ENCODE measurements at places on chromosomes 7 and 10.
A peak's percentile ranks its signal among the peaks of the same experiment; 100 is the strongest.

- no peak for DNase-seq
Observed at GRCh38 chr7:8363407-8364015, 69.9 kb upstream of the NXPH1 start.

- DNase-seq = peak; percentile 61
Observed at GRCh38 chr7:151426441-151426903, 13.5 kb downstream of the CRYGN start.

DNA sequence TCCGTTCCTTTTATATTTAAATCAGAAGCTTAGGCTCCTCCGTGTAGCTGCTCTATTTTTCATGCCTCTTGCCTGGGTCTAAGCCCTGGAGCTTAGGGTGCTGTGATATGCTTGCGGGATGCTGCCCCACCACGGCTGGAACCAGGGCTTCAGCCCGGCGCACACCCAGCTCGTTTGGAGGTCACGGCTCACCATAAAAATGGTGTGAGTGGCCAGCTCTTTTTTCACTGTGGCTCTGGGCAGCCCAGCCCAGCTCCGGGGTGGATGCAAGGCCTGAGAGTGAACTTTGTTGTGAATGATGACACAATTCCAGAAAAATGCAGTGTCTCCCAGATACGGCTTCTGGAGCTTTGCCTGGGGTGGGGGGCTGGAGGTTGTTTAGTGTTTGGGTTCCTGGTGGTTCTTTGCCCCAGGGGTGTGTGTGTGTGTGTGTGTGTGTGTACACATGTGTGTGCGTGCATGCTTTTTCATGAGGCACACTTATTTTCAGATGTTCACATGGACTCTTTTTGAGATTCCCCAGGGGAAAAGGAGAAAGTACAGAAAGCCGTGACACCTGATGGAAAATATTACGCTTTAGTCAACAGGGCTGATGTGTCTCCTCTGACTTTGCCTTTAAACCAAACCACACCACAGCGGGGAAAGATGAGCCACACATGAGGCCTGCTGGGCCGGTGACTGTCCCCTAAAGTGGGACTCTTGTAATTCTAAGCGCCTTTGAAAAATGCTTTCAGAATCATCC lies 46.2 kb downstream of the GRK5 start:
- peak; percentile 82 for DNase-seq

DNA sequence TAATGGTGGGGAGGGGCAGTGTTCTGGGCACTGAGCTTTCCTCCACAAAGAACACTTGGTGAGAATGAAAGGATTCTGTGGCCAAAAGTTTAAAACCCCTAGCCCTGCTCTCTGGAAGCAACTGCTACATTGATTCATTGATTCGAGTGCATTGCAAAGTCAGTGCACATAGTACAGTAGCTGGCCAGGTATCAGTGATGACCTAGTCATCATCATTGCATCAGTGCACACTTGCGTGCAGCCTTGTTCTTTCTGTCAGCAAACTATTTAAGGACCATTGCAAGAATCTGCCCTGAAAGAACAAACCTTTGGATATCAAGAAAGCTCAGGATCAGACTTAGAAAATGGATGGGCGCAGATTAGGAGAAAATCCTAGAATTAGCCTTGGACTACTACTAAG lies 47.4 kb downstream of the CUL1 start:
- DNase-seq = no peak

DNA sequence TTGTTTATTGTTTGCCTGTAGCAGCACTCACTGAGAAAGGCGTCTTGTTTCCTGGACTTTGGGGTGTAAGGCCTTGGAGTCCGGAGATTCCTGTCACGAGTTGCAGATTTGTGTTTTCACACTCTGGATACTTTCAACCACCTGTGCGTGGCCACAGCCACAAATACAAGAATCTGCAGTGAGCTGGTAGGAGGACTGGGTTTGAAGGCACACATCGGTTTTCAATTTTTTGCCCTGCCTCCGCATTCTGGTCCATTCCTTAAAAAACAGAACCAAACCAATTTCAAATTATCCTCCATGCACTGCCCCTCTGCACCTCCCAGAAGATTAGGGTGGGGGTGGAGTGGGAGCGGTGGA lies 619 bp downstream of the EXOC4 start:
- DNase-seq = no peak

GRCh38 chr7:142323706-142324105 lies 65.8 kb upstream of the PRSS58 start:
- DNase-seq = peak; percentile 50

- DNase-seq = no peak
Observed at GRCh38 chr7:38112075-38112474, 66.0 kb upstream of the STARD3NL start.

- DNase-seq = no peak
Observed at GRCh38 chr7:131234719-131235488, 92.8 kb upstream of the MKLN1 start.

- DNase-seq = peak; percentile 69
Observed at GRCh38 chr10:29811751-29812427, 177.1 kb upstream of the SVIL start.

Data from urothelium cell line (cell line).